ENCODE measurements at places on chromosomes 1 and 21.

DNA sequence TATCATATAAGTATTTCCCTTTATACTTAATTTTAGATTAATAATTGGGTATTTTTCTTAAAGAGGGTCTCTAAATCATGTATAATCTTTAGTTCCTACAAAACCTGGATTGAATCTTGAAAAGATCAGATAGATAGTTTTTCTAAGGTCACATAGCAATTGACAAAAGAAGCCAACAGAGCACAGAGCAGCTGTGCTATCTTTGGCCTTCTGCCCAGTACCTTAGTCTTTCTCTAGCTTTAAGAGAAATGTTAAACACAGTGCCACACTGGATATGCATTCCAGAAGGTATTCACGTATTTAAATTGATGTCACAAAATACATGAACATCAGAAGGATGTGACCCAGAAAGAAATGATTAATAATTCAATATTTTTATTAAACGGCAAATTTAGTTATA, 86.8 kb downstream of the C21orf91 start:
- no peak for DNase-seq

GRCh38 chr1:167431261-167431908, 86.9 kb downstream of the CD247 start:
- no peak for DNase-seq

- no peak for DNase-seq
Measured at GRCh38 chr1:175804561-175804960, 61.2 kb upstream of the TNR start.

- DNase-seq, result no peak
Measured at GRCh38 chr1:223260712-223261111, 103.3 kb downstream of the SUSD4 start.

GRCh38 chr1:174114788-174115448, 44.4 kb upstream of the RABGAP1L start:
- no peak for DNase-seq

DNA sequence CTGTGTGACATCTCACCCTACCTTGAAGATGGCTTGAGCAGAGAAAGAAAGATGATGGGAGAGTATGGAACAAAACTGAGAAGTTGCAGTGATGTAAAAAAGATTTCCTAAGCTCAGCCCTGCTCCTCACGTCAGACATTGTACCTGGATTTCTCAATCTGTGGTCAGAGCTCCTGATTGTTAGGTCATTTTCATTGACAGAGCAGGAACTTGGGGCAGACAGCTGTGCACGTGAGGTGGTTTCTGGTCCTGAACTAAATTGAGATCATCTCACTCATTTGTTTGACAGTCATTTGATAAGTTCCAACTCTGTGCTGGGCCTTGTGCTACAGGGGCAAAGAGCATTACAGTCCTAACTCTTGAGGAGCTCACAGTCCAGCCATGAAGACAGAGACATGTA, 10.2 kb downstream of the TRAF3IP3 start:
- no peak for DNase-seq

GRCh38 chr1:67773462-67773861, 59.8 kb downstream of the GNG12 start:
- no peak for DNase-seq

DNA sequence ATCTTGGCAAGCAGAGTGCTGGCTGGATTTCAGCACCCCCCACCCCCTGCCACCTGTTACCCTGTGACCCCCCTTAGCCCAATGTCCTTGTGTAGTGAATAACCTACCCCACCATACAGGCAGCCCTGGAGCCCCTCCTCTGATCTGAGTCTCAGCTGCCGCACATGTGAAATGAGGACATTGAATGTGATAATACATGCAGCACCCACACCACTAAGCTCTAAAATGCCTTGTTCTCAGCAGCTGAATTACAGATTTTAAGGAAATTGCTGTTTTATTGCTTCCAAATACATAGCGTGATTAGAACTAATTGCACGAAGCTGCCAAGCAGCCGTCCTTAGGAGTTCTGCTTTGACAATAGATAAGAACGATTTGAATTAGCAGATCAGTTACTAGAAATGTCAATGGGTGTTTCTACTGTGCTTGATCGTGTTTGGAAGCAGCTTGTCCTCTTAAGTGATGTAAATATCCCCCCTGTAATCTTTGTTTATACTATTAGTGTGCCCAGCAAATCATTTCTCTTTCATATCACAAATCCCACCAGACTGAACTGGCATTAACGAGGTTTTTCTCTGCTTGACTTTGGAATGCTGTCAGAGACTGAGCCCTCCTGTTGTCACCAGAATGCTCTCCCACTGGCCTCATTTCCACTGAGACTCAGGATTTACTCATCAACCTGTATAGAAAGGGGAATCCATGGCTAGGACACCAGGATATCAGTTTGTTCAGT, 4.9 kb downstream of the SLAMF8 start:
- DNase-seq, result no peak

- no peak for DNase-seq
Measured at GRCh38 chr1:230279583-230279945, 146.6 kb downstream of the PGBD5 start.

DNA sequence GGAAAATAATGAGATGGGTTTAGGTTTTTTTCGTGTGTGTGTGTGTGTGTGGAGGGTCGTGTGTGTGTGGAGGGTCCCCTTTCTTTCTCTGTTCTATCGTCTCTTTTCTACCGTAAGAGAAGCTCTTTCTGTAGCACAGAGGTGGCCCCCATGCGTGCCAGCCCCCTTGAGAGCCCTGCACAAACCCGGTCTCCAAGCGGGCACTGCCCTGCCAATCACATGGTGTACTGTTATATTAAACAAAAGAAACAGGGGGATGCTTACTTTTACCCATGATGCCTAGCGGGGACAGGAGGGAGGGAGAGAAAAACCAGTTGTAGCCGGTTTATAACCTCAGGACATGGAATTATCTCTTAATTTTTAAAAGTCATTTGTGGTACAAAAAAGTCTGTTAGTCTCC, 41.0 kb downstream of the GATAD2B start:
- peak; percentile 74 for DNase-seq

DNA sequence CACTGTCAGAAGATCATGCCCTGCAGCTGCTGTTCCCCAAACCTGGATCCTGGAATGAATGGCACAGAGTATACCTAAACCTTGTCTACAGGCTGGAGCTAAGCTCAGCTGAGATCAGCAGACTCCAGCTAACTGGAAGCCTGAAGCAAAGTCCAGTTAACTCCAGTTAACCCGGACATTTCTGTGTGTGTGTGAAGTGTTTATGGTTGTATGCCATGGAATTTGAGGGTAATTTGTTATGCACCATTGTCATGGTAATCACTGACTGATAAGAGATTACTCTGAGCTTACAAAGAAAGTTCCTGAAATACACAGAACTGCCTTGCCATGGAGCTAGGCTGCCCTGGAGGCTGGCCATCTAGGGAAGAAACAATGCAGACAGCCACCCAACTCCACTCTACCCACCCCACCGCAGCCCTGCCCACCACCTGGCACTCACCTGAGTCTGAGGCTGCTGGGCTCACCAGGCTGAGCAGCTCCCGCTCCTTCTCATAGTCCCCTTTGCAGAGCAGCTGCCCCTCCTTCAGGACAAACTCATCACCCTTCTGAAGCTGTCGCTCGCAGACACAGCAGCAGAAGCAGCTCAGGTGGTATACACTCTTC, 107.4 kb downstream of the LMX1A start:
- DNase-seq, result no peak

GRCh38 chr1:53372501-53372951, 44.7 kb upstream of the LRP8 start:
- DNase-seq, result no peak

- DNase-seq, result no peak
Measured at GRCh38 chr1:54215523-54215922, 15.6 kb downstream of the MRPL37 start.

DNA sequence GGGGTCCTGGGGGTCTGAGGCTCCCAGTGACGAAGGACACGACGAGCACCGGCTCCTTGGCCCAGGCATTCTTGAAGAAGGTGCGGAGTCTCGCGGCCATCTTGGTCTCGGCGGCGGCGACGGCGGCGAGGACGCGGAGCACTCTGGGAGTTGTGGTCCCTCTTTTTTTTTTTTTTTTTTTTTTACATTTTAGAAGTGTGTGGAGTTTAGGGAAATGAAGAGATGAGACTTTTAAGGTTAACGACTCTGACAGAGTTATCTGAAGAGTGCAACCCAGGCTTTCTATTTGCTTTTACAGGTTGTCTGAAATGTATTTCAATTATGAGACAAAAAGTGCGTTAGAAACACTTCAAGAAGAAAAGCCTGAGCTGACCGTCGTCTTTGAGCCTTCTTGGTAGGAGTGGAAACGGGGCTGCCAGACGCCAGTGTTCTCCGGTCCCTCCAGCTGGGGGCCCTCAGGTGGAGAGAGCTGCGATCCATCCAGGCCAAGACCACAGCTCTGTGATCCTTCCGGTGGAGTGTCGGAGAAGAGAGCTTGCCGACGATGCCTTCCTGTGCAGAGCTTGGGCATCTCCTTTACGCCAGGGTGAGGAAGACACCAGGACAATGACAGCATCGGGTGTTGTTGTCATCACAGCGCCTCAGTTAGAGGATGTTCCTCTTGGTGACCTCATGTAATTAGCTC, 9.7 kb downstream of the OR2B11 start:
- no peak for DNase-seq

- DNase-seq, result no peak
Measured at GRCh38 chr1:88168126-88168525, 515.9 kb upstream of the PKN2 start.

DNA sequence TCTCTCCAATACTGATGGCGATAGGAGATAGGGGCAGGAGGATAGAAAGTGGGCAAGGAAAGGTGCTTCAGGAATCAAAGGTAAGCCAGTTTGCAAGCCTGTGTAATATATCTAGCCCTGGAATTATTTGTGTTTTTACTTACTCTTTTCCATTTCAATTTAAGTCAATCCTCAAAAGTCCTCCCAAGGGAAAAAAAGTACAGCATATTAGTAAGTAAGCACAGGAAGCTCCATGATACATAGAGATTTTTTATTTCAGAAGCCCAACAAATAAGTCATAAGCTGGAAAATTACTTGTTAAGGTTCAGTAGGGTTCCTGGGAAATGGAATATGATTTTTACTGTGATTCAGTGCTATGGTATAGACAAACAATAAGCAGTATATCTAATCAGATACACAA, 337.7 kb upstream of the DUSP10 start:
- no peak for DNase-seq

DNA sequence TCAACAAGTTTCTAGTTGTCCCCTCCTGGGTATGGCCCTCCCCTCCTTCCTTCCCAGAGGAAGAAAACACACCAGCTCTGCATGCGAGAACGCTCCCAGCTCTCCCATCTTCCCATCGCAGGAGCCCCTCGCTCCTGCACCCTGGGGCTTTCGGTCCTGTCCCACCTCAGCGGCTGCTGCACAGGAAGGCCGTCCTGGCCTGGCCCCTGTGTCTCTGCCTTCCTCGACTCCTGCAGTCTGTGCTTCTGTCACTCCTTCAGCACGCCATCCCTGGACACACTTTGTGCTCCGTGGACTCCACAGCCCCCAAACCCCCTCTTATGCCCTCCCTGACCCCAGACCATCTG, 23.2 kb downstream of the KRTAP10-1 start:
- no peak for DNase-seq

GRCh38 chr1:215554865-215555264, 12.2 kb upstream of the KCTD3 start:
- no peak for DNase-seq

- no peak for DNase-seq
Measured at GRCh38 chr1:244437086-244437468, 14.6 kb downstream of the ADSS2 start.

DNA sequence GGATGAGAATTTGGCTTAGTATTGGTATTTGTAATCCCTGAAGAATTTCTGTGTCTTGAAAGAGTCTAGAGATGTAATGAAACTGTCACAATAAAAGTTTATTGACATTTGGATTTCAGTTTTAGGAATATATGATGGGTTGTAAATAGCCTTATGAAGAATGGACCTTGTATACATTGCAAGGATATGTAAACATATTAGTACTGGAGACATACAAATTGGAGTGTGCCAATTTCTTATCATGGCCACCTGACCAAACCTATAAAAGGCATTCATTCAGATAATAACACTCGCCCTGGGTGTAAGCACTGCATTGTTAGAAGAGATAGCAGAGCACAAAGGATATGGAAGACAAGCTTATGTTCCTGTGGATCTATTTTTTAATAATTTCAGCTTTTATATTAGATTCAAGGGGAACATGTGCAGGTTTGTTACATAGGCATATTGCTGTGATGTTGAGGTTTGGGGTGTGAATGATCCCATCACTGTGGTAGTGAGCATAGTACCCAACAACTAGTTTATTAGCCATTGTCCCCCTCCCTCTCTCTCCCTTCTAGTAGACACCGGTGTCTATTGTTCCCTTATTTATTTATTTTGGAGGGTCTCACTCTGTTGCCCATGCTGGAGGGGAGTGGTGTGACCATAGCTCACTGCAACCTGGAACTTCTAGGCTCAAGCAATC, 8.6 kb downstream of the S1PR1 start:
- DNase-seq, result no peak

- DNase-seq, result no peak
Measured at GRCh38 chr1:159594625-159595405, 7.2 kb downstream of the APCS start.

DNA sequence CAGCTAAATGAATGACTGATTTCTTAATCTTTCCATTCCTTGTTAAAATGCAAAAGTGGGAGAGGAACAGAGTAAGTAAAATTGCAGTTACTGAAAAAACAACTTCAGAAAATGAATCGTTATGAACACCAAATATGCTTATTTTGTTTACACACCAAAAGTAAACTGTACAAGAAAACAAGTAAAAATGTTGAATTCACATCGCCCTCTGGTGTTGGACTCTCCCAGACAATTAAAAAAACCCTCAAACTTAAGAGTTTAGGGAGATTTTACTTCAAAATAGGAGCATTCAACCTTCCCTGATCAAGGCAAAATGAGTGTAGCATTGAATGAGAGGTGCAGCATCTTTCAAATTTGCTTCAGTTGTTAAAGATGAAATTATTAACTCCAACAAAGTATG, 19.4 kb upstream of the ESRRG start:
- no peak for DNase-seq

DNA sequence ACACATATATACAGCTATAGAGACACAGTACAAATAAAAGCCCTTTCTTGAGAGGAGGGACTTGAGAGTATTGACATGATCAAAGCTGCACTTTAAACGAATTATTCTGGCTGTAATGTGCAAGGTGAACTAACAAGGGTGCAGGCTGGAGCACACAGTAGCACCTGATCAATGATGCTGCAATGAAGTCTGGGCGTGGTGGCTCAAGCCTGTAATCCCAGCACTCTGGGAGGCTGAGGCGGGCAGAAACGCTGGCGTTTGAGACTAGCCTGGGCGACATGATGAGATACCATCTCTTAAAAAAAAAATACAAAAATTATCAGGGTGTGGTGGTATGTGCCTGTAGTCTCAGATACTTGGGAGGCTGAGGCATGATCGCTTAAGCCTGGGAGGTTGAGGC, 14.1 kb upstream of the CTH start:
- no peak for DNase-seq

All from NCI-H1417 treated with DMSO at 0.1 percent for 48 hours (cell line).